ENCODE measurements at places on chromosomes 1 and 21.

DNA sequence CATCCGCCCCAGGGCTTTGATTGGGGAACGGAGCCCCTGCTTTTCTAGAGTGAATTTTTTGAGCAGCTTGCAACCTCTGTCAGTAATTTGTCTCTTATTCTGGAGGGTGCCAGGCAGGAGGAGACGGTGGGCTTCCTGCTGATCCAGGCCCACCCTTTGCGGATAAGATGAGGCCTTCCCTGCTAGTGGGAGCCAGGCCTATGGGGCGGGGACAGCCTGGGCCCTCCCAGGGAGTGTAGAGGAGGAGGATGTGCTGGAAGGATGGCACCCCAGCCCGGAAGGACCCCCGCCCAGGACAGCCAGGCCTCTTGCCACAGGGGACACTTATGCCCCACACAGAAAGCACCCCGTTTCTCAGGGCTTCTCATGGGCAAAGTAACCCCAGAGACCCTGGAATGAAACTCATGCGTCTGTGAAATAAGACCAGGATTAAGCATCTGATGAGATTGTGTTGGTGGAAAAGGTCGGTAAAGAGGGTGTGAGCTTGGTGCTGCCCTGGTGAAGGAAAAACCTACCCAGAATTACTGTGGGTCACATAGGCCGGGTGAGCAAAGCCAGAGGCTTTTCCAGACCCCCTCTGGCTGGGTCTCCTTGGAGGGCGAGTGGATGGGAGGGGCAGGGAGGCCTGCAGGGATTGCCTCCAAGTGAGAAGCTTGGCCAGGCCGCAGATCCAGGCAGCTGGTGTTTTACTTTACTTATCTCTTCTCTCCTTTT is 118.7 kb downstream of the SIK1 start:
- DNase-seq = no peak

GRCh38 chr1:65623895-65624294 is 168.8 kb upstream of the PDE4B start:
- DNase-seq = no peak

DNA sequence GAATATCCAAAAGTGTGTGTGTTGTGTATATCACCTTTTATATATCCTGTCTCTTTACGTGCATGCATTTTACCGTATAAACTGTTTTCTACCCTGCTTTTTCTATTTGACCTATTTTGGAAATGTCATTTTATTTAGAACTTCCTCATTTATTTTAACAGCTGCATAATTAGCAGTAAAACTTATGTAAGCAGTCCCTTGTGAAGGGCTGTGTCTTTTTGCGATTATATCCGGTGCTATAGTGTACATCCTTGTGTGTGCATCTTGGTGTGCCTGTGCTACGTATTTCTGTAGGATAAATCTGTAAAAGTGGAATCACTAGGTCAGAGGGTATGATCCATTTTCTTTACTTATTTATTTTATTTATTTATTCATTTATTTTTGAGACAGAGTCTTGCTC is 7.2 kb downstream of the LGALS8 start:
- no peak for DNase-seq

GRCh38 chr1:44031252-44032169 is at the start of gene SLC6A9:
SLC6A9 (minus strand) TSS chr1:44031462; CDS start chr1:44024277, 7,185 bp downstream.
- DNase-seq = no peak

GRCh38 chr1:226816576-226816975 is 53.8 kb upstream of the PSEN2 start:
- no peak for DNase-seq

GRCh38 chr1:110091791-110092190 is 20.5 kb upstream of the UBL4B start:
- DNase-seq = no peak

- no peak for DNase-seq
Observed at GRCh38 chr1:95584315-95584714, 350.3 kb downstream of the RWDD3 start.

- DNase-seq = no peak
Observed at GRCh38 chr1:71792264-71792663, 490.1 kb downstream of the NEGR1 start.

GRCh38 chr1:112263453-112263852 is 132.6 kb upstream of the CTTNBP2NL start:
- no peak for DNase-seq

DNA sequence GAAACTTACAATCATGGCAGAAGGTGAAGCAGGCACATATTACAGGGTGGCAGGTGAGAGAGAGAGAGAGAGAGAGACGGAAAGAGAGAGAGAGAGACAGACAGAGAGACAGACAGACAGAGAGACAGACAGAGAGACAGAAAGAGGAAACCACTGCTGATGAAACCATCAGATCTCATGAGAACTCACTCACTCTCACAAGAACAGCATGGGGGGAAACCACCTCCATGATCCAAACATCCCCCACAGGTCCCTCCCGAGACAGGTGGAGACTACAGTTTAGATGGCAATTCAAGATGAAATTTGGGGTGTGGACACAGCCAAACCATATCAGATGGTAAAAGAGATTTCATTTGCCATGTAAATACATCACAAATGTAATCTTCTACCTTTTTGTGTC is 708.1 kb downstream of the MRPL39 start:
- DNase-seq = no peak

- no peak for DNase-seq
Observed at GRCh38 chr1:11720525-11720924, 15.4 kb upstream of the AGTRAP start.

DNA sequence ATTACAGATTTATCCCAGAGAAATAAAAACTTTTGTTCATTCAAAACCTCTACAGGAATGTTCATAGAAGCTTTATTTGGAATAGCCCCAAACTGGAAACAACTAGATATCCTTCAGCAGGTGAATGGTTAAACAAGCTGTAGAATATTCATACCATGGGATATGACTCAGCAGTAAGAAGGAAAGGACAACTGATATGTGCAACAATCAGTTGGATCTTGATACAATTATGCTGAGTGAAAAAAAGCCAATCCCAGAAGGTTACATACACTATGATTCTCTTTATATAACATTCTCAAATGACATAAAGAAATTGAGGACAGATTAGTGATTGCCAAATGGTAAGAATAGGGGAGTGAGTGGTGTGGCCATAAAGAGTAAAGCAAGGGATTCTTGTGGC is 376.7 kb downstream of the S1PR1 start:
- DNase-seq = no peak

GRCh38 chr1:182261655-182262054 is 129.9 kb downstream of the GLUL start:
- DNase-seq = no peak

DNA sequence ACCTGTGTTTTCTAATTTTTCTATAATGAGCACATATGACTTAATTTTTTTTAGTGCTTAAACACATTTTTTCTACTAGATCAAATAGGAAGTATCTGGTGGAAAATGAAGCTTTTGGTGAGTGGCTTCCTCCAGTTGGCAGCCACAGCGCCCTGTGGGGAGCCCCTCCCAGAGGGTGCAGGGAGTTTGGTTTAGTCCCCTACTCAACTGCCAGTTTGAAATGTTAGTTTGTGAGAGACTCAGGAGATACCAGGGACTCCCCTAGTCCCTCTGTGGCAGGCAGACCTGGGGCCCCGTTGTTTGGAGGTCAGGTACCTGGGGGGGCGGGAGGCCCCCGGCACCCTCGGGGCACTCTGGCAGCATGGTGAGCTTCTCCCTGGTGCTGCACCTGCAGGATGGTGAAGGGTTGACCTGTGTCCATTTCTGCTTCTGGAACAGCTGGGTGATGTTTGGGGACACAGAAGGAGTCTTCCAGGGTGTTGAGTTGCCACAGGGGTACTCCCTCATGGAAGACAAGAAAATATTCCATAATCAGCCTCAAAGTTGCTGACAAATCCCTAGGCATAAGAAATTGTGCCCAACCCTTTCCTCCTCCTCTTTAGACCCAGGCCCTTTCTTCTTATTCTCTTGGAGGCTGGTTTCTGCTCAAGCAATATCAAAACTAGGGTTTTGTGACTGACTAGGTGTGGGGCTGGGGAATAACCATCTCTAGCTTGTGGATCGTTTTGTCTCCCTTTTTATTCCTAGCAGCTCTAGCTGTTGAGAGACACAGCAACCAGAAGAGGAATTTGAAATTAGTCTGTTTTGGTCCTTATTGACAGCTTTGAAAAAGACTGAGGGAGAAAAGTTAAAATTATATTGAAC is 91.6 kb downstream of the ABCA4 start:
- no peak for DNase-seq

- no peak for DNase-seq
Observed at GRCh38 chr1:22487781-22488180, 36.1 kb downstream of the ZBTB40 start.

DNA sequence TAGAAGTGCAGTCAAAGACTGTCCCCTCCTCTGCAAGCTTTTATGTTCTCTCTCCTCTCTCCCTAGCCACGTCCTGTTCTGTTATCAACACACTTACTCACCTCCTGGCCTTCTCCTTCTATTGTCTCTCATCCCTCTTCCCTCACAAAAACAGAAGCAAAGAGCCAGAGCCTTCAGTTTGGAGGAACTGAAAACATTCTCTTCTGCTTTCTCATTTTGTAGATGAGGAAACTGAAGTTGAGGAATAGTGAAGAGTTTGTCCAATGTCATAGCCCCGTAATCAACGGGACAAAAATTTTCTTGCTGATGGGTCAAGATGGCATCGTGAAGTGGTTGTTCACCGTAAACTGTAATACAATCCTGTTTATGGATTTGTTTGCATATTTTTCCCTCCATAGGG is 1.9 kb downstream of the NLRP3 start:
- no peak for DNase-seq

DNA sequence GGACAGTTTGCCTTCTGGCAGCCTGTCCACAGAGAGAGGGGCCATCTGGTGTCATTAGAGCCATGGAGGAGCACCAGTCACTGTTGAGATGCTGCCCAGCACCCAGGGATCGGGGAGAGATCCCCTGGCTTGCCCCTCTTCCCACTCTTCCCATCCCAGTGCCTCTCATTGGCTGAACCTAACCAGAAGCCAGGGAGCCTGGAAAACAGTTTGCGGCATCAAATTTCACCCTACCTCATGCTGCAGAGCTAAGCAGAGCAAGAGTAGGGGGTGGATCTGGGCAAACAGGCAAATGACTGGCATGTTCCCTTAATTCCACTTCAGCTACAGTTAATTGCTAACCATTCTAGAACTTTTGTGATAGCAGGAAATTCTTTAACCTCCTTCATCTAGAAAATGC is 19.1 kb downstream of the TRAF5 start:
- DNase-seq = no peak

GRCh38 chr1:34408011-34408410 is 231.3 kb downstream of the C1orf94 start:
- DNase-seq = no peak

GRCh38 chr1:36067871-36068270 is 16.0 kb upstream of the TEKT2 start:
- DNase-seq = no peak

DNA sequence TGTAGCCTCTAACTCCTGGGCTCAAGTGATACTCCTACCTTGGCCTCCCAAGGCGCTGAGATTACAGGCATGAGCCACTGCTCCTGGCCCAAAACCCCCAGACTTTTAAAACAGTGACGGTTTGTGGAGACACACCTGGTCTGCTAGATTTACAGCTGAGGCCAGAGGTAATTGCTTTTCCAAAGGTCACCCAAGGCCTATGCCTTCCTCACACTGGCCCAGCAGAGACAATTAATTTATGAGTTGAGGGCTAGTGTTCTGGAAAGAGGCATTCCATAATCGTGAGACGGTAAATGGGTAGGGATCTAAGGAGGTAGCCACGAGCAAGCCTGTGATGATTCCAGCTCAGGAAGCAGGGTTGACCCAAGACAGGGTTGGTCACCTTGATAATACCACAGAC is 12.4 kb upstream of the PARP1 start:
- DNase-seq = no peak
